ENCODE measurements at places on chromosomes 2 and 18.

DNA sequence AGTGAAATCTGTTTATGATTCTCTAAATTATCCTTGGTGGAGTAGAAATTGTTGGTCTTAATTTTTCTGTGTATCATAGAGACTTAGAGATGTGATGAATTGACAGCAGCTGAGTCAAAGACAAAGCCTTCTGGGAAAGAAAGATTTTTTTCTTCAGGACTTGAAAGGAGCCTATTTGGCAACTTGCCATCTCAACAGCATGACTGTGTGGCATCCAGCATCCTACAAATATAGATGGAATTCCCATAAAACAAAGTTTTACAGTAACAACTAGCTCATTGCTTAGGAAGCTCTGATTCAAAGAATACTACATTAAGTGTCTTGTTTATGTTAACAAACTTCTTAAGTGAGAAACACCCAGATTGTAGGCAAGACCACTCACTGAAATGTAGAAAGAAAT lies 79.2 kb upstream of the SETBP1 start:
- peak; percentile 11 for DNase-seq

DNA sequence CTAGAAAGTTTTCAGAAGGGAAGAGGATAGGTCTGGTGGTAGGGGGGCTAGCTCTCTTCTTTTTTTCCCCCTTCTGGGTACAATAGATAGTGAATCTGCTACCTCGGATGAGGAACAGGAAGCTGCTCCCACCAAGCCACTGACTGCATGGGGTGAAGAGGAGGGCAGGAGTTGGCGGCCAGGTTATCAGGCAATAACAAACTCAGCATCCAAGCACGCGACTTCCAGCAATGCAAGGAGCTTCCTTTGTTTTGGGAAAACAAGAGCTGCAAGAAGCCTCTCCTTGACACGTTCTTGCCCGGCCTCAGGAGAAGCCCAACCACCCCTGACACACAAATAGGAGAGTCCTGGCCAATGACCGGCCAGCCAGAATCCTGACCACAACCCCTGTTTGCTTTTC lies 32.2 kb downstream of the NHEJ1 start:
- no peak for DNase-seq

DNA sequence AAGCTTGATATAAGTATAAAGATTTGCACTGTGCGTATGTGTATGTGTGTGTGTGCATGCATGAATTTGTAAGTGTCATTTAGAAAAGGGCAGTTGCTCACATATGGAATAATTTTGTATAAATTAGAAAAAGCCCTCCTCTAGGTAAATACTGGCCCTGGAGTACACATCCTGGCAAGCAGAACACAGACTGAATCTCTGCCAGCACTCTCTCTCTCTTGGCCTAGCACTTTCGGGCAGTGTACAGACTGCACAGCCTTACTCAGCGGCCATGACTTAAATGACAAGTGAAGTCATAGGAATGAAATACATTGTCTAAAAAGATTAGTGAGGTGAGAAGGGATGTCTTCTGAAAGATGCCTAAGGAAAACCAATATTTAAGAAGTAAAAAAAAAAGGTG lies 214.1 kb downstream of the RDH14 start:
- no peak for DNase-seq

DNA sequence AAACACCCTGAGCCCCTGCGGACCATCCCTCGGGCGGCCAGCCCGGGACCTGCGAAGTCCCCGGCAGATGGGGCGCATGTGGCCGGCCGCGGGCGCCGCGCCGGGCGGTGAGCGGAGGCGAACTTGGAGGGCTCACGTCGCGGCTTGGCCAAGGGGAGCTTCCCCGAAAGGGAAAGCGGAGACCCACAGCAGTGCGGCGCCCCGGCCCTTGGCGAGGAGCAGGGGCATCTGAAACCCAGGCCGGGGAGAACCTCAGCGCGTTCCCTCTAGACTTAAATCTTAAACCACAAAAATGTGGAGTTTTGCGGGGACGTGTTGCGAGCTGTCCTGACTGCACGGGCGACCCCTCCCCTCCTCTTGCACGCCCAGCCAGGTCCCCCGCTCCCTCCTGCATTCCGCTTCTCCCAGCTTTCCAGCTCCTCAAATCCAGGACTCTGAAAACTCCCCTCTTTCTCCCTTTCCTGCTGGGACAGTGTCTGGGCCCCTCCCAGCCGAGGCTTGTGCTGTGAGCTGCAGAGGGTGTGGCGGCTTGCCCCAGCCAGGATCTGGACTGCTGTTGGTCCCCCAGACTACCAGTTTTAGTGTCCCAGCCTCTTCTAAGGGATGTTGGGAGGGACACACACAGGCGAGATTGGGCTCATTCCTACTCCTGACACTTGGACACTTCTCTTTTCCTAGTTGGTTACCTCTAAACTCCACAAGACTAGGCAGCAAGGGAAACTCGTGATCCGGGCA lies 1.3 kb downstream of the FMNL2 start:
- no peak for DNase-seq

- no peak for DNase-seq
Measured at GRCh38 chr2:24850944-24851343, 57.7 kb downstream of the CENPO start.

DNA sequence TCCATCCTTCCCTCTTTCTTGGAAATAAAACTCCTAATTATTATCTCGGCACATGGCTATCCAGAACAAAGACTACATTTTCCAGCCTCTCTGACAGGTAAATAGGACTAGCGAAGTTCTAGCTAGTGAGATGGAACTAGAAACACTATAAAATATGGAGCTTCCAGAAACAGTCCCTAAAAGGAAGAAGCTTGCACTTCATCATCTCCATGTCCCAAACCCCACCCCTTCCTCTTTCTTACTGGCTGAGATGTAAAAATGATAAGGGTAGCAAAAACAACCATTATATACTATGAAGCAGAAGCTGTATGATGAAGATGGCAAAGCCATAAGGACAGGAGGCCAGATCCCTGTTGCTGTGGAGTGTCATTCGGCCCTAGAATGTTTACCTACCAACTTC lies 11.7 kb upstream of the ACTR2 start:
- DNase-seq = no peak

- no peak for DNase-seq
Measured at GRCh38 chr2:217276433-217276832, 416.6 kb upstream of the TNP1 start.

GRCh38 chr2:54516842-54517241 lies 60.7 kb downstream of the SPTBN1 start:
- DNase-seq = no peak

GRCh38 chr18:23213200-23213599 lies 77.9 kb downstream of the CABLES1 start:
- no peak for DNase-seq

DNA sequence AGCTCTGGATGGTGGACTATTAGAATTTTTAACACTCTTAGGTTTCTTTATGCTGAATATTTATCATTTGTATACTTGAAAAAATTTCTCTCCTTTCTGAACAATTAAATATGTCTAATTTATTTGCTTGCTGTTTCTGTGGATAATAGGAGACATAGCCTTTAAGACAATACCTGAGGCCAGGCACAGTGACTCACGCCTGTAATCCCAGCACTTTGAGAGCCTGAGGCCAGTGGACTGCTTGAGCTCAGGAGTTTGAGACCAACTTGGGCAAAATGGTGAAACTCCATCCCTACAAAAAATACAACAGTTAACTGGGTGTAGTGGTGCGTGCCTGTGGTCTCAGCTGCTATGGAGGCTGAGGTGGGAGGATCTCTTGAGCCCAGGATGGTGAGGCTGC lies 54.7 kb downstream of the FAM117B start:
- DNase-seq = no peak

- no peak for DNase-seq
Measured at GRCh38 chr2:48315896-48316194, 214.1 kb upstream of the STON1 start.

GRCh38 chr18:49617865-49618264 lies 56.0 kb downstream of the LIPG start:
- no peak for DNase-seq

DNA sequence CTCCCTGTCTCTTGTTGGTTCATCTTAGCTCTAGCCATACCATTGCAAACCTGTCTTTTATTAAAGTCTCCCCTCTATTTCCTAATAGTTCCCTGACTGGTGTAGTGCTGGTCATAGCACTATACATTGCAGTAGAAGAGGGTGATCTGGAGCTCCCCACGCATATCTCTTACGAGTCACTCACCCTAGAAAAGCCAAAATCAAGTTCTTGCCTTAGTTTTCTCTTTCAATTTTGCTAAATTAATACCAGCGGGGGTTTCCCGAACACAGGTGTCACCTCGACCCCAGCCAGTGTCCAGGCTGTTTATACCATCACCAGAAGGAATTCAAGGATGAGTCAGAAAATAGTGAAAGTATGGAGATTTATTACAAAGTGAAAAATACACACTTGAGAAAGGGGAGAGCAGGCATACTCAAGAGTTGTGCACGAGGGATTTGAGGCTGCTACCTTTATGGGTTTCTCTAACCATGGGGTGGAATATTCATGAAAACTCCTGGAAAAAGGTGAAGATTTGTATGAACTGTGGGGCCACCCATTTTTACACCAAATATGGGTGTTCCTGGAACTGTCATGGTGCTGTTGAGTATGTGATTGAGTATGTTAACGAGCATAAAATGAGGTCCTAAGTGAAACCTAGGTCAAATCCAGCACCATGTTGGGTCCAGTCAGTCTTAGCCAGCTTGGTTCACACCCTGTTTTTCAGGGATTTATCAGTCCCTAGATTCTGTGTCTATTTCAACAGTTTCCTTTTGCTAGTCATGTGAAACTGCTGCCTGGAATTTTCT lies 20.2 kb downstream of the PROKR1 start:
- no peak for DNase-seq

GRCh38 chr2:230202430-230203109 lies 17.2 kb downstream of the SP110 start:
- DNase-seq = no peak

Measured in T1000 (cell line).